Anterior cingulate cortex (tissue), 58 donors: ENCODE measurements at places on chromosomes 12 and 14.
A peak's percentile ranks its signal among the peaks of the same experiment; 100 is the strongest.

DNA sequence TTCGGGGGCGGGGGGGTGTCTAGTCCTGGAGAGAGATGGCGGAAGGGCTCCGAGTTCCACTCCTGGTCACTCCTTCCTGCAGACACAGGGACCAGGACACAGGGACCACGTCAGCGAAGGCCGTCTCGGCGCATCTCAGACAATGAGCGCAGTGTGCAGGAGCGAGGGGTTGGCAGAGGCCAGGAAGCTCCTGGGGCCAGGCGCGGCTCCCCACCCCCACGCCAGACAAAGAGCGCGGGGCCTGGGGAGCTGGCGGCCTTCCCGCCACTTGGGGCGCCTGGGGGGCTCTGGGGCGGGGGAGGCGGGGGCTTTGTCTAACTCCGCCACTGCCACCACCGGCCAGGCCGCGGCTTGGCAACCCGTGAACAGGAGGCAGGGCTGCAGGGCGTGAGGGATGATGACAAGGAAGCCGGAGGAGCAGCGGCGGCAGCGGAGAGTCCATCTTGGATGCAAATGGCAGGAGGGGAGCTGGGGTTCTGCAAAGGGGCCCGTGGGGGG, 2.2 kb downstream of the CDK2AP1 start:
- peak; percentile 69 for DNase-seq

DNA sequence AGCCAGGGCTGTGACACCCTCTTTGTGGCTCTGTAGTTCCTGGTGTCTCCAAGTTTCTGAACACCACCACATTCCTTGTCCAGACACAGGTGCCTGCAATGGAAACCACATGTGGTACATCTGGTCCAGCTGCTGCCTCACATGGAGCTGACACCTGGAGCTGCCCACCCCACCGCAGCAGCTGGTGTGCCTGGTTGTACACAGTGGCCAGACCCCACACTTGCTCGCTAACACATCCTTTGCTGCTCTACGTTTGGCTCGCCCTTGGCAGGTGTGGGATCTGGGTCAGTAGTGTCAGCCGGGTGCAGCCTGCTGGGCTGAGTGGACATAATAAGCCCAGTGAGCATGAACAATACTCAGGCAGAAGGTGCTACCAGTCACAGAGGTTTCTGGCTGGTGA, 198.9 kb downstream of the ADGRD1 start:
- no peak for DNase-seq

GRCh38 chr14:30260833-30261607, 297.9 kb upstream of the G2E3 start:
- no peak for DNase-seq

GRCh38 chr12:131857908-131858850, 30.0 kb downstream of the MMP17 start:
- DNase-seq = no peak

DNA sequence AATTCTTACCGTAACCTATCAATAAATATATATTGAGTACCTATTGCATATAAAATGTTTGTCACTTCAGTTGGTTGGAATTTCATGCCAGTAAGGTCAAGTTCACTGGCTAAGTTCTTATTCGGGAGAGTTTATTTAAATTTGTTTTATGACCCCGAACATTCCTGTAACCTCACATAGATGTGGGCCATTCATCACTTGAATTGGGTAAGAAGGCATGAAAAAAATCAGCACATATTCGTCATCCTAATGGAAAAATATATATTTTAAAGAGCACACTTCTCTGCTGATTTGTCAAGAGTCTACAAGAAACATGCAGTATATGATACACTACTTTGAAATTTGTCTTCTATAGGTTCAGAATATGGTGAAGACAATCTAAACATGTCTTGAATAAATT, 263.4 kb downstream of the CCDC91 start:
- DNase-seq = no peak

- DNase-seq = no peak
Measured at GRCh38 chr14:92590941-92591340, 77.4 kb downstream of the RIN3 start.

GRCh38 chr14:28020112-28020511, 746.5 kb upstream of the FOXG1 start:
- no peak for DNase-seq

DNA sequence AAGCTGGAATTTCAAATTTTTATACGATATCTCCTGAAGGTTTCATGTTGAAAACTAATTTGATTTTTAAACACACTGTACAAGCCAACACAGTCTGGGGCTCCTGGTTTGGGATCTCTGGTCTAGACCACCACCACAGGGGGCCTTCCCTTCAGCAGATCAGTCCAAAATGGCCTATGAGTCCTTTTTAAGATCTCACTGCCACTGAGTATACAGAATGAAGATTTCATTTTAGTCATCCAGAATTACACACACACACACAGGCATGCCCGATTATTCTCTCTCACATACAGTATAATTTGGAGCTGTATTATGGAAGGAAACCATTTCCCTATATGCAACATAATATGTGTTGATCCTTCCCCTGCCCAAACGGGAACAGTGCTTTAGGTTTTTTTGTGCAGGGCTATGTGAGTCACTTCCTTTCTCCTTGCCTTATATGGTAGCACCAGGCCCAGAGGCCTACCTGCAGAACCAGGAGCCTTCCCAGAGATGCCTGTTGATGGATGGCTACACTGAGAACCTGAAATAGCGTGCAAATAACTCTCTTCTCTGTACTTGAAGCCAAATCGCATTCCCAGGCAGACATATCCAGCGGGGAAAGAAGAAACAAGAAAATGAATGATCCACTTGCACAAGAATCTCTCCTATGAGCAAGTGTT, 28.1 kb upstream of the WNK1 start:
- DNase-seq = no peak

DNA sequence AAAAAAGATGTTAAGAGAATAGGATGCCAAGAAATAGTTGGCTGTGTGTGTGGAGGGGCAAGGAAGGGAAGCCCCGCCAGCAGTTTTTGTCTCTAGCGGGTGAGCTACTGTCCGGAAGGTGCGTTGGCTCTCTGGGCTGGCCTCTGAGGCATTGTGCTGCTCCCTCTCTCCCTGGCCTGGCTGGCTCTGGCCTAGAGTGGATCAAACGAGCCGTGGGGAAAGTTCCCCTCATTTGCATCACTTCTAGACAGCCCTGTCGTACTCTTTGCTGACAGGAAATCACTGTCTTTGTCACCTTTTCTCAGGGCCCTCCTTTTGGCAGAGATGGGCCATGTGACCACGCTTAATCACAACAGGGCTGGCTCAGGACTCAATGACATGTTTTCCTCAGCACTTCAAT, 236.1 kb upstream of the NPAS3 start:
- peak; percentile 49 for DNase-seq

DNA sequence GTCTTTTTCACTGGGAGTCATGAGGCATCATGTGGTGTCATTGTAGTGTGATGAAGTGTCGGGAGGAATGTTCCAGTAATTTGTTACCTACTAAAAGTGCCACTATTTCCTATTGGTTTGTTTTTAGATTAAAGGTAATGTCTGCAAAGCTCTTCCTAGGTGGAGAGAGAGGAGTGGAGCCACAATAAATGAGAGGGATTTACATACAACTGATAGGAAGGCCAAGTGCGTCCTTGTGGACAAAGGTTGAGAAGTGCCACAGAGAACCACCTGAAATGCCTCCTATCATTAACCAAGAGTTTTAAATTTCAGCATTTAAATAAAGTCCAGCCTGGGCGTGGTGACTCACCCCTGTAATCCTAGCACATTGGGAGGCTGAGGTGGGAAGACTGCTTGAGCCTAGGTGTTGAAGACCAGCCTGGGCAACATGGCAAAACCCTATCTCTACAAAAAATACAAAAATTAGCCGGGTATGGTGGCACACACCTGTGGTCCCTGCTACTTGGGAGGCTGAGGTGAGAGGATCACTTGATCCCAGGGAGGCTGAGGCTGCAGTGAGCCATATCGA, 2.5 kb upstream of the SNX6 start:
- no peak for DNase-seq

- no peak for DNase-seq
Measured at GRCh38 chr12:100017056-100017455, 32.3 kb upstream of the ANKS1B start.

GRCh38 chr14:56073799-56074198, 44.4 kb upstream of the PELI2 start:
- no peak for DNase-seq

DNA sequence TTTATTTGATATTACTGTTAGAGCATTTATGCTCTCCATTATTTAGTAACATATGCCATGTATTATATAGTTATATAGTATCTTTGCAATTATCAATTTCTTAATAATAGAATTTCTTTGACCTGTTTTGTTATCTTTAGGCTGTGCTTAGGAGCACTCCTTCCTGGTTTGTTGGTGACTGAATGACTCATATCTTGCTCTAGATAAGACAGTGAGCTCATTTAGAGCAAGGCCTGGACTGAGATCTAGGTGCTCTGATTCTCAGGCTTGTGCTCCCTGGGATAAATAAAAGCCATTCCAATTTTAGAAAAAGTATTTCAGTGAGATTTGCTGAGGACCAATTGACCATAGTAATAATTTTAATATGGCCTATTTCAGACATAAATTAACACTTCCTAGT, 951.2 kb downstream of the FLRT2 start:
- DNase-seq = no peak

DNA sequence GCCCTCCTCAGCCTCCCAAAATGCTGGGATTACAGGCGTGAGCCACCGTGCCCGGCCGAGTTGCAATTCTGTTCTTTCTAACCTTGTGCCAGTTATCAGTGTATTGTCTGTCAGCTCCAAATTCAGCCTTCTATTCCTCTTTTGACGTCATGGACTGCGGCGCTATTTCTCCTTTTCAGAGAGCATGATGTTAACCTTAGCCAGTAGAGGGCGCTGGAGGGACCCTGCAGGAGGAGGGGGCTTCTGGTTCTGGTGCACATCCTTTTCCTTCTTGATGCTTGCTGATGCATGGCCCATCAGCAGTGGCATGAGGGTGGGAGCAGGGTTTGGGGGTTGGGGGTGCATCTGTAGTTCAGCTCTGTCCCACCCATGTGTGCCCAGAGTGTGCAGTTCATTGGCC, 179.3 kb upstream of the RMST start:
- DNase-seq = no peak

DNA sequence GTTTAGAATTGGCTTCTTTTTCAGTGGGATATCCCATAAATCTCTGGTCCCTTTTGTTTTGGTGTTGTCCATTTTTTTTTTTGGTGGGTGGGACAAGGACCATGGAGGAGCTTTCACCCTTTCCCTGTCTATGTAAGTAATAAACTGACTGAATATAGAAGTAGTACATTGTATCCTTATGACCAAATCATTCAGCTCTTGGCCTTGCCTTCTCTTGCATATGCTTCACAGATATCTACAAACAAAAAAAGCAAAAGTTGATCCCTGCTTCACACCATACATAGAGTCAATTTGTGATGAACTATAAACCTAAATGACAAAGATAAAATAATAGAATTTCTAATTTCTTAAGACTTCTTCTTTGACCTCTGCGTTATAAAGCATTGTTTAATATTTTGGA, 59.8 kb downstream of the SIX1 start:
- DNase-seq = no peak

DNA sequence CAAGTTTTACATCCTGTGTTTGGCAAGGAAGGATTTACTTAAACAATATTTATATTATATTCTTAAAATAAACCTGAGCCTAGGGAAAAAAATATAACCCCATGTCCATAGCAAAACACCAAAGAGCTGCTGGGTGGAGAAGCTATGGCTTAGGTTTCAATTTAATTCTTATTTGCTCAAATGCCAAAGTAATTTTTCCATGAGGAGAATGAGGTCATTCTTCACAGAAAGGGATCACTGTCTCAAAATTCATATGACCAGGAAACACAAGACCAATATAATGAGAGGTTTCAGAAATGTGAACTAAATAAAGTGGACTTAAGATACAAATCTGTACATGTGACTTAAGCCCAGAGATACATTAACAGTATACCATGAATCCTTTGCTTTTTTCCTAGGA, 195.0 kb downstream of the PHLDA1 start:
- no peak for DNase-seq

DNA sequence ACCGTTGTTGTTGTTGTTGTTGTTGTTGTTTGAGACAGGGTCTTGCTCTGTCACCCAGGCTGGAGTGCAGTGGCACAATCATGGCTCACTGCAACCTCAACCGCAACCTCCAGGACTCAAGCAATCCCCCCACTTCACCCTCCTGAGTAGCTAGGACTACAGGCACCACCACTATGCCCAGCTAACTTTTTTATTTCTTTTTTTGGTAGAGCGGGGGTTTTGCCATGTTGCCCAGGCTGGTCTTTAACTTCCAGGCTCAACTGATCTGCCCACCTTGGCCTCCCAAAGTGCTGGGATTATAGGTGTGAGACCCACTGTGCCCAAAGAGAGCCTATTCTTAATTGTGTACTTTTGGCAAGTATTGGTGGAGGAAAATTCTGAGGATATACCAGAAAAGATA, 25.7 kb downstream of the MOK start:
- DNase-seq = no peak

GRCh38 chr12:43213608-43214007, 338.4 kb downstream of the ADAMTS20 start:
- DNase-seq = no peak

- no peak for DNase-seq
Measured at GRCh38 chr12:71771069-71771468, 16.4 kb downstream of the RAB21 start.

- DNase-seq = no peak
Measured at GRCh38 chr14:104428860-104429259, 150.7 kb upstream of the C14orf180 start.

- no peak for DNase-seq
Measured at GRCh38 chr14:67622675-67623074, 3.0 kb downstream of the ARG2 start.

- DNase-seq = peak; percentile 95
Measured at GRCh38 chr14:31456841-31457664, at the start of gene DTD2. TSS of gene DTD2 (minus strand) at chr14:31457506. CDS start at chr14:31457393, 113 bp downstream.

GRCh38 chr14:50344116-50344775, 32.1 kb downstream of the DMAC2L start:
- no peak for DNase-seq

DNA sequence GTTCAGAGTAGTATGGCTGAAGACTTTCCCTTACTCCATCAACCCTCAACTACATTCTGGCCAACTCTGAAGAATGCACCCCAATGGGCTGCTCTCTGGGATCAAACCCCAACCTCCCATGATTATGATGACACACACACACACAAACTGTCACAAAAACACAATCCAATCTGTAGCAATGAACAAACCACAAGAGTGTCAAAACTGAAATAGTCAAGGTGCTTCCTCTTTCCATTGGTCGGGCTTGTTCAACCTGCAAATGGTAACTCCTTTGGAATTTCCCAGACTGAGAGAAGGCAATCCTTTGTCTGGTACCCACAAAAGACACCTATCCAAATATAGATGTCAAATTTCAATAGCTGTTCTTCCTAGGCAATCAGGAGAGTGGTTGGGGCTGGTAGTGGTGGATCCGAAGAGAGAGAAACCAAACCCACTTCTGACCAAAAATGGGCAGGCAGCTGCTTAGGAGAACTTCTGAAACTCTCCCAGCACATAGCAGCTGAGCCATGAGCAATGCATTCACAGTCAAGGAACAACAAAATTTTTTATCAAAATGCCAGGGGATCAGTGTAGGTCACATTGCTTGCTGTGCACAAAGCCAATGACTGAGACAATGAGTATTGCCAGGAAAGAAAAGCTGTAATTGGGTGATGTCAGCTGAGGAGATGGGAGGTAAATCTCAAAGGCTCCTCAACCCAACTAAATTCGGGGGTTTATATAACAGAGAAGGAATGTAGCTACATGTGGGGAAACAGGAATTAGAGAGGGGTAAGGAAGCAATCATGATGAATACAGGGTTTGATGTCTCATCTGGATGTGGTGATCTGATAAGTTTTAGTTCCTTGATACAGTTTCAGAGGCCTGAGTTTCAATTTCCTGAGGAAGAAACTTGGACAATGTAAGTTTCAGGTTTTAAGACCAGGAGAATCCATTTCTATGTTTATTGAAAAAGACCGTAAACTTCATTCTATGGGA, 191.4 kb downstream of the KITLG start:
- no peak for DNase-seq

GRCh38 chr14:55107766-55108554, 21.1 kb upstream of the LGALS3 start:
- DNase-seq = no peak
